Right ventricle myocardium superior (tissue), 1 donor: ENCODE measurements at places on chromosomes 13 and 19.
A peak's percentile ranks its signal among the peaks of the same experiment; 100 is the strongest.

GRCh38 chr19:45138303-45138751 lies 22.5 kb downstream of the NKPD1 start:
- no peak for DNase-seq

DNA sequence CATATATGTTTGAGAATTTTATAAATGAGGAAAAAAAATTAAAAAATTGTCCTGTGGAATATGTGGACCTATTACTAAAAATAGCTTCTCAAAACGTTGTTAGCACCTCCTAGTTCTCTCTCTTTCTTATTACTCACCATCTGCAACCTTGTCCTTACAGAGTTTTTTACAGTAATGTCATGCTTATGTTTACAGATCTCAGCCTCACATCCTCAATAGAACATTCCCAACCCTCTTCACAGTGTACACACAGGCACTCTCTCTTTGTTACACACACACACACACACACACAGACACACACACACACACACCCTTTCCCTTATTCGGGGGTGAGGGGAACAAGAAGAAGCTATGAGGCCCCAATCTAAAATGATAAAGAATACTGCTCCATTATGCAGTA lies 197.7 kb downstream of the SLITRK6 start:
- DNase-seq = no peak

DNA sequence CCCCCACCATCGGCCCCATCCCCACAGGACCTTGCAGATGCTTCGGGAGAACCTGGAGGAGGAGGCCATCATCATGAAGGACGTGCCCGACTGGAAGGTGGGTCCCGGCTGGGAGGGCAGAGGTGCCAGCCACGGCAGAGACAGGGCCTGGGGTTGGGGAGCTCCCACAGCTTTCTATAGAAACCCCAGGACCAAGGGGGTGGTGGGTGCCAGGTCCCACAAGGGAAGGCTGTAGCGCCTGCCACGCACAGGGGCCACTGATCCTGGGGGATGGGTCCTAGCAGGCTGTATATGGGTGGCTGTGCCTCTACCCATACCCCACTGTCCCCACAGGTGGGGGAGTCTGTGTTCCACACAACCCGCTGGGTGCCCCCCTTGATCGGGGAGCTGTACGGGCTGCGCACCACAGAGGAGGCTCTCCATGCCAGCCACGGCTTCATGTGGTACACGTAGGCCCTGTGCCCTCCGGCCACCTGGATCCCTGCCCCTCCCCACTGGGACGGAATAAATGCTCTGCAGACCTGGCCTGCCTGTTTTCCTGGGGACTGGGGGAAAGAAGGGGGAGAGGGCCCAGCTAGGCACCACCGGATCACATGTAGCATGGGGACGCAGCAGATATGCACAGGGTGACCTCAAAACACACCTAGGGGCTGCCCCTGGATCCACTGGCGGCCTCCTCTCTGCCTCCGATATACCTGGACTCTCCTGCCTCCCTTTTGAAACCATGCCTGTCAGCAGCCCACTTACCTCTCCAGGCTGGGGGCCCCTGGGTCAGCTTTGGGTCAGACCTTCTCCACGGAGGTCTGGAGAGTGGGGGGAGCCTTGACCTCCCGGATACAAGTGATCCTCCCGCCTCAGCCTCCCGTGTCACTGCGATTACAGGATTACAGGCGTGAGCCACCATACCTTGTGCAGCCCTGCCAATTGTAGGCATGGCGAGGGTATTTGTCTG lies 761 bp upstream of the YJEFN3 start:
- DNase-seq = no peak

DNA sequence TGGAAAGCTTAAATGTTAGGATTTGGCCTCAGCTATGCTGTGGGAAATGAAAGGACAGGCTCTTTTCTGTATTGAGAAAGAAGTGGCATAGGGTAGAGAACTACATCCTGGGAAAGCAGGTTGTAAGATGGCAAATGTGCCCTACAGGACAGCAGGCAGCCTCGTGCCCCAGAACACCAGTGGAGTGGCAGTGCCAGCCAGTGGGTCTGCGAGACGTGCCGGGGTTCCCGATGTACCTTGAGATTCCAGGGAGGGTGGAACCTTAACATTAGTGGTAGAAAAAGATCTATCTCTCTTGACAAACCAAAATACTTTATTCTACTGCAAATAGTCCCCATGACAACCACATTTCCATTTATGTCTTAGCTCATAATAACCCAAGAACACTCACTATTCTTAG lies 42.7 kb downstream of the DCLK1 start:
- no peak for DNase-seq

GRCh38 chr13:64910096-64910495 lies 2320.0 kb downstream of the PCDH9 start:
- no peak for DNase-seq

DNA sequence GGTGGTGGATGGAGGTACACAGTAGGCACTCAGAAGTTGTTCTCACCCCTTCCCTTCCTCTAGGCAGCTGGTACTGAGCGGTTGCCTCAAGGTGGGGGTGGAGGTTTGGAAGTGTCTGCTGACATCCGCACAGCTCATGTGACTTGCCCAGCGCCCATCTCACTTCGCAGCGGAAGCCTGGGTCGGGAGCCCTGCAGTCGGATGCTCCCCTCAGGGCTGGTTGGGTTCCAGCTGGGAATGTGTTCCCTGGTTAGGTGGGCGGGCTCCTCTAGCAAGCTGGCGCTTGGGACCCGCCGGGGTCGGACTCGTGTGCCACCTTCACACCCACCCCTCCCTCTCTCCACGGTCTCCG lies 10.2 kb downstream of the PPP1R37 start:
- peak; percentile 53 for DNase-seq

- no peak for DNase-seq
Measured at GRCh38 chr19:3140667-3141038, 4.8 kb downstream of the GNA15 start.

DNA sequence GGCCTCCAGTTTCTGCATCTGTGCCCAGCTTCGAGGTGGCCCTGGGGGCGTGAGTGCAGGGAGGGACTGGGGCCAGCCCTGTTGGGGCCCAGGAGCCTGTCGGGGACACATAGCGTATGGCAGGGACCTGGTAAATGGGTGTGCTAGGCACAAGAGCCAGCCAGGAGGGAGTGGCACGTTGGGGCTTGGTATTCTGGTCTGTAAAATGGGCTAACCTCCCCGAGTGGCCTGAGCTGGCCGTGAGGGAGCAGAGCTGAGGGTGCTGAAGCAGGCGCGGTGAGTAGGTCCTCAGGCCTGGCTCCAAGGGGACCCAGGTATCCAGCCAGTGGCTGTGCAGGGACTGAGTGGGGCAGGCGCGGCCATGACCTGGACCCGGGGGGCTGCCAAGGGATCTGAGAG lies 4.3 kb downstream of the PTOV1 start:
- no peak for DNase-seq

DNA sequence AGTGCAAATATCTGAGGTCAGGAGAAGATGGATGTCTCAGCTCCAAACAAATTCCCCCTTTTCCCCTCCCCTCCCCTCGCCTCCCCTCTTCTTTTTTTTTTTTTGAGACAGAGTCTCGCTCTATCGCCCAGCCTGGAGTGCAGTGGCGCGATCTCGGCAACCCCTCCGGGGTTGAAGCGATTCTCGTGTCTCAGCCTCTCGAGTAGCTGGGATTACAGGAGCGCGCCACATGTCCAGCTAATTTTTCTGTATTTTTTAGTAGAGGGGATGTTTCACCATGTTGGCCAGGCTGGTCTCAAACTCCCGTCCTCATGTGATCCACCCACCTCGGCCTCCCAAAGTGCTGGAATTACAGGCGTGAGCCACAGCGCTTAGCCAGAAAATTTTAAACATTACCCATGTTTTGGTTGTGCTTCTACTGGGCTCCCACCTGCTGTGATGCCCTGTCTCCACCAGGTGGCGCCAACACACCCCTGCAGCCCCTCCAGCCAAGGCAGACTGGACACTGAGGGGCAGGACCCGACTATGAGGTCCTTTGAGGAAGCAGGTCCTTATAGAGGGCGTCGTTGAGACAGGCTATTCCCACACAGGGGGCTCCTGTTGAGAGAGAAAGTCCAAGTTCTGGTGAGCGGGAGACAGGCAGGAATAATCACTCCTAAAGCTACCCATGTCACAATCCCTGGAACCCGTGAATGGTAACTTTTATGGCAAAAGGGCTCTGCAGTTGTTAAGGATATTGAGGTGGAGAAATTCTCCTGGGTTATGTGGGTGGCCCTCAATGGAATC lies 6.3 kb downstream of the ERICH4 start:
- peak; percentile 83 for DNase-seq

DNA sequence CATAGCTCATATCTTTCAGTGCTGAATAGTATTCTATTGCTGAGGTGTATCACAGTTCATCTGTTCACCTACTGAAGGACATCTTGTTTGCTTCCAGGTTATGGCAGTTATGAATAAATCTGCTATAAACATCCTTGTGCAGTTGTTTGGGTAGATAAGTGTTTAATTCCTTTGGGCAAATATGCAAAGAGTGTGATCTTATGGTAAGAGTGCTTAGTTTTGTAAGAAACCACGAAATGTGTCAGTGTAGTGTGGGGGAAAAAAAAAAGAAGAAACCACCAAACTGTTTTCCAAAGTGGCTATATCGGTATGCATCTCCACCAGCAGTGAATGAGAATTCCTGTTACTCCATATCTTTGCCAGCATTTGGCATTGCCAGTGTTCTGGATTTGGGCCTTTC lies 93.3 kb downstream of the PIBF1 start:
- DNase-seq = no peak

GRCh38 chr13:111121506-111121905 lies 6.4 kb downstream of the ARHGEF7 start:
- DNase-seq = no peak

- DNase-seq = no peak
Measured at GRCh38 chr19:5889288-5889971, 14.2 kb downstream of the NDUFA11 start.

DNA sequence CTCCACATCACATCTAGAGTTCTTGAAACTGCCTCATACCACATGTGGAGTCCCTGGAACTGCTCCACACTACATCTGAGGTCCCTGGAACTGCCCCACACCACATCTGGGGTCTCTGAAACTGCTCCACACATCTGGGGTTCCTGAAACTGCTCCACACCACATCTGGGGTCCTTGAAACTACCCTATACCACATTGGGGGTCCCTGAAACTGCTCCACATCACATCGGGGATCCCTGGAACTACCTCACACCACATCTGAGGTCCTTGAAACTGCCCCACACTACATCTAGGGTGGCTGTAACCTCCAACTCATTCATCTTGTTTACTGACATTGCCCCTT lies 33.8 kb downstream of the F2RL3 start:
- no peak for DNase-seq

- no peak for DNase-seq
Measured at GRCh38 chr13:70729369-70729768, 621.1 kb upstream of the KLHL1 start.

GRCh38 chr13:80118506-80118905 lies 222.4 kb downstream of the SPRY2 start:
- DNase-seq = no peak

DNA sequence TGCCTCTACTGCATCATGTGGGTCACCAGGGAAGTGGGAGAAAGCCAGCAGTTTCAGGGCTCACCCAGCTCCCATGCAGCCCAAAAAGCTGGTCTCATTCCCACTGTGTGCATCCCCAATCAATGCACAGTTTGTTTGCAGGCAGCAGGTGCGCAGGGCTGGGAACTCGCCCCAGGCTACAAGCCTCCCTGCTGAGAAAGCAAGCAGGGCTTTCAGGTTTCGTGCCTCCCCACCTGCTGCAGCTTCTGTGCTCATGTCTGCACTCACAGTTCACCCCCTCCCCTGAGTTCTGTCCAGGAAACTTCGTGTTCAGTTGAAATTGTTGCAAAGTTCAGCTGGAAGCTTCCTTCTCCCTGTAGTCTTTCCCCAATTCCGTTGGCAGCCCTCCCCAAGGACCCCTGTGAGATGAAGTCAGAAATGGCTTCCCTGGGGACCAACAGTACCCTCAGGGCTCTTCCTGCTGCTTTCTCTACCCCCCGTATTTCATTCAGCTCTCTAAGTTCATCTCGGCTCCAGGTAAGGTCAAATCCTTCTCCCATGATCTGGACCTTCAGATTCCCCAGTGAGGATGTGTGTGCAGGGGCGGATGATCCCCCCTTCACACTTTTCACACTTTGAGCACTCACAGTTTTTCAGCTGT lies 10.3 kb upstream of the KLK3 start:
- DNase-seq = no peak

- DNase-seq = no peak
Measured at GRCh38 chr19:45889210-45889885, 3.4 kb upstream of the IRF2BP1 start.

- DNase-seq = no peak
Measured at GRCh38 chr19:16462757-16463250, 9.0 kb downstream of the EPS15L1 start.

- DNase-seq = no peak
Measured at GRCh38 chr13:23687614-23688013, 117.4 kb downstream of the TNFRSF19 start.

DNA sequence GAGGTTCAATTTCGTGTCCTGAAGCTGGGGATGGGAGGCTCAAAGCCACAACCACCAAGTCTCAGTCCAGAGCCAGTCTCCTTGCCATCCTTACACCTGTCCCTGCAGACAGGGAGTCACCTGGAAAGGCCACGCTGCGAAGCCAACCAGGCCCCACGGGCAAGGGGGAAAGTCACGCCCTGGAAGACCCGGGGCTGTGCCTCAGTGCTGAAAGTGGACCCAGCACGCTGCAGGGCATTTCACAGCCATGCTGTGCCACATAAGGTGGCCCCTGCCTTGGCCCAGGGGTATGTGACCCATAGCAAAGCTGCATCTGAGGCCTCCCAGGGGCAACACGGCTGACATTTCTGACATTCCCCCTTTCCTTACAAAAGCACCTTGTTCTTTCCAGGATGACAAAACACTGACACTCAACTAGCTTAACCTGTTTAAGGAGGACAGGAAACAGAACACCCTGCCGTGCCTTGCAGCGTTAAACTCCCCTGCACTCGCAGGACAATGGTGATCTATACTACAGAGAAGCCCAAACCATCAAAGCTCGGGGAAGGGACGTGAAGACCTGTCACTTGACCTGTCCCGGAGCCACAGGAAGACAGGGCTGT lies 14.8 kb downstream of the CHERP start:
- DNase-seq = no peak

- no peak for DNase-seq
Measured at GRCh38 chr13:93361703-93362102, 135.1 kb downstream of the GPC6 start.

DNA sequence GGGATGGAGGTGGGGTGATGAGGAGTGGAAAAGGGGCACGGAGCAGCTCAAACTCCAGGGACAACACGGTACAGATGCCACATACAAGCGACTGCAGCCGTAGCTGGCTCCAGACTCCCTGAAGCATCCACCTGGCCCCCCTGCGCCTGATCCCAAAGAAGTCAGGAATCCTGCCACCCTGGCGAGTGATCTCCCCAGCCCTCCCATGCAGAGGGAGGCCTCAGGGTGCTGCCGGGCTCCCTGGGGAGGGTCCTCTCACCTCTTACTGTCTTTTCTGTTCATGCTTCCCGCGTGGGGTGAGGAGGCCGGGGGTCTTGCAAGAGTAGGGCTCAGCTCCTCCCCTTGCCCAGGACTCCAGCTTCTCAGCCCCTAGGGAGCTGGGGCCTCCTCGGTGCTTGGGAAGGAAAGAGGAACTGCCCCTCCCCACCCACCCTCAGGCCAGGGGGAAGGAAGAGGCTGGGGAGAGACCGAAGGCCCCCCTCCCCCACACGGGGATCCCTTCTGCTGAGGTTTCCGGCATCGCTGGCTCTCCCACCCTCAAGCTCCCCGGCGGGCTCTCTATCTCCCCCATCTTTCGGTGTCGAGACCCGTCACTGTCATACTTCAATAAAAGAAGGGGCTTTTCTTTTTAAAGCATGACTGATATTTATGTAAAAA lies at the start of gene RASGRP4:
RASGRP4 (minus strand) TSS at position 410 of the 657 bp plus-strand sequence; CDS start at position 282, 128 bp downstream.
- DNase-seq = peak; percentile 72
